ENCODE measurements at places on chromosomes 6 and 20. TPM values are rescaled to one million over a fixed set of nuclear protein-coding genes. Genes with fewer than 3 reads are reported as not detected.
A peak's percentile ranks its signal among the peaks of the same experiment; 100 is the strongest.

- no peaks in the 10 kb centered on the region for H3K36me3 ChIP-seq
- no peak overlapping the region for H3K4me3 ChIP-seq
- H3K4me1 ChIP-seq: no peaks in the 10 kb centered on the region
These were observed 21.4 kb upstream of the TXLNB start for GRCh38 chr6:139313229-139313628.

Gene ACSS1
- 159 TPM for total RNA-seq

Gene VNN1
- total RNA-seq: 1.1 TPM

GRCh38 chr20:5072756-5073659, 46.8 kb downstream of the PCNA start:
- H3K4me1 ChIP-seq: peaks cover 18% of the 10 kb centered on the region
- H3K4me3 ChIP-seq: no peak overlapping the region
- no peaks in the 10 kb centered on the region for H3K36me3 ChIP-seq
- peak overlapping the region; percentile 68 for H3K27ac ChIP-seq

Gene TTPAL
- 4.5 TPM for total RNA-seq

Gene POPDC3
- 56.9 TPM for total RNA-seq

- no peaks in the 10 kb centered on the region for H3K27me3 ChIP-seq
- H3K4me1 ChIP-seq: no peaks in the 10 kb centered on the region
- no peak overlapping the region for H3K4me3 ChIP-seq
- H3K27ac ChIP-seq: no peak overlapping the region
- peaks cover 49% of the 10 kb centered on the region for H3K36me3 ChIP-seq
These were observed 16.9 kb downstream of the STX16 start for GRCh38 chr20:58667975-58668374.

DNA sequence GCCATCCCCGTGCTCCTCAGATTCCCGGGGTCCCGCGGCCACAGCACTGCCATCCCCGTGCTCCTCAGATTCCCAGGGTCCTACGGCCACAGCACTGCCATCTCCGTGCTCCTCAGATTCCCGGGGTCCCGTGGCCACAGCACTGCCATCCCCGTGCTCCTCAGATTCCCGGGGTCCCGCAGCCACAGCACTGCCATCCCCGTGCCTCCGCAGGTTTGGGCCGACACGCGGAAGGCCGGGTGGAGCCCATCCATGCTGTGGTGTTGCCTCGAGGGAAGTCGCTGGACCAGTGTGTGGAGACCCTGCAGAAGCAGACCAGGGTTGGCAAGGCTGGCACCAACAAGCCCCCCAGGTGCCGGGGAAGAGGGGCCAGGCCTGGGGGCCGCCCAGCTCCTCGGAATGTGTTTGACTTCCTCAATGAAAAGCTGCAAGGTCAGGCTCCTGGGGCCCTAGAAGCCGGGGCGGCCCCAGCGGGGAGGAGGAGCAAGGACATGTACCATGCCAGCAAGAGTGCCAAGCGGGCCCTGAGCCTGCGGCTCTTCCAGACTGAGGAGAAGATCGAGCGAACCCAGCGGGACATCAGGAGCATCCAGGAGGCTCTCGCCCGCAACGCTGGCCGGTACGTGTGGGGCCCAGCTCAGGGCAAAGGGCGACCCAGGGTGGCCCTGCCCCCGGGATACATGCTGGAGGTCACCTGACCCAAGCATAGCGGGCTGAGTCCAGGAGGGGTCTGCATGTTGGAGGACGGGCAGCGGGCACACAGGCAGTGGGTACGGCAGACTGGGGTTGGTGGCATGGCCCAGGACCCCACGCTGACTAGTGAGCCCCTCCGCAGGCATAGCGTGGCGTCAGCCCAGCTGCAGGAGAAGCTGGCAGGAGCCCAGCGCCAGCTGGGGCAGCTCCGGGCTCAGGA, 1.3 kb upstream of the LIME1 start:
- peaks cover 24% of the 10 kb centered on the region for H3K4me1 ChIP-seq
- peaks cover 33% of the 10 kb centered on the region for H3K36me3 ChIP-seq
- H3K4me3 ChIP-seq: no peak overlapping the region
- no peak overlapping the region for H3K27ac ChIP-seq

Gene CAP2
- total RNA-seq: 149 TPM
